ENCODE measurements at places on chromosomes 6 and 20. TPM values are rescaled to one million over a fixed set of nuclear protein-coding genes. Genes with fewer than 3 reads are reported as not detected.

GRCh38 chr6:41488433-41489119, 57.6 kb upstream of the FOXP4 start:
- peak; percentile 92 for ATAC-seq

- no peak for ATAC-seq
Observed at GRCh38 chr6:106051226-106051625, 34.9 kb upstream of the PRDM1 start.

- ATAC-seq, result no peak
Observed at GRCh38 chr6:40352527-40353170, 234.5 kb downstream of the LRFN2 start.

DNA sequence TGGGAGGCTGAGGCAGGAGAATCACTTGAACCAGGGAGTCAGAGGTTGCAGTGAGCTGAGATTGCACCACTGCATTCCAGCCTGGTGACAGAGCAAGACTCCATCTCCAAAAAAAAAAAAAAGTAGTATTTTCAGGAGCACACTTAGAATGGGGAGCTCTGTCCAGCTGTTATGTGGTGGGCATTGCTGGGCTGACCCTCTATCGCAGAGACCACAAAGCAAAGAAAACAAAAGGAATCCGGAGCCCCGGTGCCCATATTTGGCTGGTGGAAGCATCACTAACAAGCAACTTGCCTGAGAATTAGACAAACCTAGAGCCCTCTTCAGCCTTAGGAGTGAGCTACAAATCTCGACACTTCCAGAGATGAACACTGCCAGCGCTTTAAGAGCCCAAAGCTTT, 137.3 kb upstream of the GPR6 start:
- no peak for ATAC-seq

DNA sequence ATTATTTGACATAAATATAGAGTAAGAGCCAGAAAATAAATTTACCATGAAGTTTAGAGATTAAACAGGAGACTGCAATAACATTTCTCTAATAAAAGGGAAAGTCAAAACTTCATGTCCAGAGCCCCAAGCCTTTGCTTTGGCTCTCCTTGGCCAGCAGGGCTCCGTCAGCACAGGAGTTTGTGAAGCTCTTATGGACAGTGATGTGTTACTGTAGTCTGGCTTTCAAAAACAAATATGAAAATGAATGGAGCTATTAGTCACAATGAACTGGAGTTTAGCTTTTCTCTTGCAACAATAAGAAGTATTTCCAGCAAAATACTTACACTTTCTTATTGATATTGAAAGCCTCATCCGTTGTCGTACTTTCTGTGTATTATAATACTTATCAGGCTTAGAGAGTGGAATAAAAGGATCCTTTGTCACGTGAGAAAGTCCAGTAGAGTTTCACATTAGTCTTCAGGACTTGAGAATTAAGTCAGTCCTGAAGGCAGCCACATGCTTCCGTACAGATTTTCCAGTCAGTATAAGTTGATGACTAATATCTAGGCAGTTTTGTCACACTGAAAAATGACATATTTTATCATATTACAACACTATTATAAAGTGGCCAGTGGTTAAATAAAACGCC, 117.0 kb upstream of the PRL start:
- peak; percentile 66 for ATAC-seq

PSORS1C2 gene
- total RNA-seq, result not detected

GRCh38 chr20:56453352-56453751, 15.1 kb upstream of the RTF2 start:
- no peak for ATAC-seq

- no peak for ATAC-seq
Observed at GRCh38 chr20:739736-740135, 28.6 kb downstream of the SLC52A3 start.

- no peak for ATAC-seq
Observed at GRCh38 chr20:11520596-11520995, 397.1 kb upstream of the BTBD3 start.
